ENCODE measurements at places on chromosomes 2 and 18. TPM values are rescaled to one million over a fixed set of nuclear protein-coding genes. Genes with fewer than 3 reads are reported as not detected.

DNA sequence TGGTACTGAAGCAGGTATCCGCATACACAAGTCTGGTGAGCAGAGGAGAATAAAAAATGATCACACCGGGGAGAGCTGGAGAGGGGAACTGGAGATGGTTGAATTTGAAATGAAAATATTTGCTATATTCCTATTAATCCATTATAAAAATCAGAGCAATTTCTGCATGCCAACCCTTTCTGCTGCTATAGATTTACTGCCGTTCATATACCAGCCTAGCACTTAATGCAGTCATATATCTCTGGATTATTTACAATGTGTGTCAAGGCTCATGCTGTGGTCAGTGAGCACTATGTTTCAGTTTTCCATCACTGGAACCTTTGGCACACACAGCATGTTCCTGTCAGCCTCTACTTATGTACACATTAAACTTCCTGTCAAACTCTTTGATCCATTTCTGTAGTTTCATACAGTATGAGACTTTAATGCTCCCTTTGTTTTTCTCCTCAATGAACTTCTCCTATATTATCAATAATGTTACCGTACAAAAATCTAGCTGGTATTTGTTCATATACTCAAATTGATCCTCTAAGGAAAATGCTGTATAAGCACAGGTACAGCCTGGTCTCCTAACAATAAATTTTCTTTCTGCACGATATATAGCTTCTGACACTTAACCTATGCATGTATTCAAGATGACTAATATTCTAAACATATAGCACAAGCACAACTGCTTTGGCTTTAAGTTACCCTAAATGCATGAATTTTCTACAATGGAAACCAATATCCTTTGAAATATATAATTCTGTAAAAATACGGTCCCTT is 36.7 kb downstream of the FANCL start:
- DNase-seq, result no peak

- DNase-seq, result no peak
These were observed 56.1 kb downstream of the NEDD4L start for GRCh38 chr18:58100154-58100553.

Gene SPP2
- not detected for polyA plus RNA-seq

DNA sequence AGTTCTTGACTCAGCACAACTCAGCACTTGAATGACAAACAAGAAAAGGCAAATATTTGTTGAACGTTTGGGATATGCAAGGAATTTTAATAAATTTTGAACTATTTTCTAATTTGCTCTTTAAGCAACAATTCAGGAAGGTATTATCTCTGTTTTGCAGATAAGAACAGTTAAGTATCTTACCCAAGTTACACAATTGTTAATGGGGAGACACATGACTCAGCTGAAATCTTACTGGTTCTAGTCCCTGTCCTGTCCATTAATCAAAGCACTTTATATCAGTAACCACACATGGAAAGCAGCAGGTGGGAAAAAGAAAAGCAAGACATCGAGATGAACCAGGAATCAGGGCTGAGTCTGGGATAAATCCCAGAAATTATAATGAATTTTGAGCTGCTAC is 493.9 kb upstream of the PIK3C3 start:
- DNase-seq, result no peak

Gene NCK2
- polyA plus RNA-seq, result 65.2 TPM

GRCh38 chr2:133273031-133273430 is 295.2 kb downstream of the NCKAP5 start:
- no peak for DNase-seq

- DNase-seq, result no peak
These were observed 109.1 kb downstream of the MYCN start for GRCh38 chr2:16049406-16049805.

Gene IL36G
- not detected for polyA plus RNA-seq

DNA sequence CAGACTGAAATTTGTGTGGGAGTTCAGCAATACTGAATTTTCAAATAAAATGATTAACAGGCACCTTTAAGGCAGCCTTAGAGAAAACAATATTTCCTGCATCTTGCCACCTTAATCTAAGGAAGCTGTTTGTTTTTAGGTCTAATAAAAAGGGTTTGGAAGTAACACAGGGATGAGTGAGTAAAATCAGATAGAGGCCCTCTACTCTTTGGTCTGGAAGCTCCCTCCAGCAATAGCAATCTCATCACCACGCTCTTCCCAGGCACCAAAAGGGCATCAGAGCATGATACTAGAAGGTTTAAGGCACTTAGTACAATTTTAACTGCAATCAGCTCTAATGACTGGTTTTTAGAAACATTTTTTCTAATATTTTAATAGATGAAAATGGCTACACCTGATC is 155.6 kb downstream of the VWC2L start:
- DNase-seq, result no peak

Gene NXPH2
- polyA plus RNA-seq, result 4.7 TPM

DNA sequence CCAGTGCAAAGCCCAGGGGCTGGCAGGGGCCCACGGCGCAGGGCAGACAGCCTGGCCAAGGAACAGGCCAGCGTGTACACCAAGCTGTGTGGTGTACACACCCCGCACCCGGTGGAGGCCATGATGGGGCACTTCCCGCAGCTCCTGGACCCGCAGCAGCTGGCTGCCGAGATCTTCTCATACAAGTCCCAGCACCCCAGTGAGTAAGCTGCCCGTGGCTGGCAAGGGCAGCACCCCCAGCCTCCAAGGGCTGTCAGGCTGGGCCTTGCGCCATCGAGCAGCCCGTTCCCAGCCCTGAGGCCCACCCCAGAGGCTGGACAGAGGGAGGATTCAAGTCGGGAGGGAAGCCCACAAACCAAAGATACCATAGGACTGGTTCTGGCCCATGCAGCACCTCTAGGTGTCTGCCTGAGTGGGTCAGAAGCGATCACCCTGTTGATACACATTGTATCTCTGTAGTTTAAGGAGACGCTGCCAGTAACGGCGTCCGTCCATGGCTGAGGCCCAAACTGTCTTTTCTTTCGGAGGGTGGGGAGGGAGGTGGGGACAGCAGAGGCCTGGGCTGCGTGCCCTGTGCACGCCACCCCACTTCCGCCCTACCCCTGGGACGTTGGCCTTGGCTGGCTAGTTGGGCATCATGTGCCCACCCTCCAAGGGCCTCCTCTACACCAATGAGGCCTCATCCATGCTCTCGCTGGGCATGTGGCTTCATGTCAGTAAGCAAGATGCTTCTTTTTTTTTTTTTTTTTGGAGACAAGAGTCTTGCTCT is 16.8 kb upstream of the MTERF4 start:
- no peak for DNase-seq

DNA sequence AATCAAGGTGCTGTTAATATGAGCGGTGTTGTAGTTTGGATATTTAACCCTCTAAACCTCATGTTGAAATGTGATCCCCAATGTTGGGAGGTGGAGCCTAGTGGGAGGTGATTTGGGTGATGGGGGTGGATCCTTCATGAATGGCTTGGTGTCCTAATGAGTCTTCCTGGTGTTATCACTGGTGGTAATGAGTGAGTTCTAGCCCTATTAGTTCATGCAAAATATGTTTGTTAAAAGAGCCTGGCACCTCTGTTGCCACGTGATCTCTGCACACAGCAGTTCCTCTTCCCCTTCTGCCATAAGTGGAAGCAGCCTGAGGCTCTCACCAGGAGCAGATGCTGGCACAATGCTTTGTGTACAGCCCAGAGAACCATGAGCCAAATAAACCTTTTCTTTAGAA is 158.4 kb downstream of the FMNL2 start:
- no peak for DNase-seq

DNA sequence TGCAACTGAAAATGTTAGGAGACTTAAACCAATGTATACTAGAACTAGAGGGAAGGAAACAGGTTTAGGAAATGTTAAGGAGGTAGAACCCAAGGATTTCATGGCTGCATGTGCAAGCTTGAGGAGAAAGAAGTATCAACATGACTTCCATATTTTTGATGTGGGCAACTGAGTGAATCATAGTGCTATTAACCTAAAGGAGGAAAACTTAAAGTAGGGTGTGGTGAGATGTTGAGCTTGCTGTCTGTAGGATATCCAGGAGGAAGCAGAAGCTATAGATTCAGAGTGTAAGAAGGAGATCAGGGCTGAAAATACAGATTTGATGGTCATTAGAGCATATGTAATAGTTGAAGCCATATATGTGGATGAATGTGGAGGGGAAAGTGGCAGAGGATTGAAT is 31.5 kb downstream of the NDC80 start:
- DNase-seq, result no peak

GRCh38 chr2:207243601-207244000 is 77.9 kb upstream of the KLF7 start:
- no peak for DNase-seq

Gene TRABD2A
- polyA plus RNA-seq, result 0.30 TPM

- no peak for DNase-seq
These were observed 230.0 kb upstream of the RASGRP3 start for GRCh38 chr2:33246432-33246831.

Gene MOGAT1
- 0.17 TPM for polyA plus RNA-seq

DNA sequence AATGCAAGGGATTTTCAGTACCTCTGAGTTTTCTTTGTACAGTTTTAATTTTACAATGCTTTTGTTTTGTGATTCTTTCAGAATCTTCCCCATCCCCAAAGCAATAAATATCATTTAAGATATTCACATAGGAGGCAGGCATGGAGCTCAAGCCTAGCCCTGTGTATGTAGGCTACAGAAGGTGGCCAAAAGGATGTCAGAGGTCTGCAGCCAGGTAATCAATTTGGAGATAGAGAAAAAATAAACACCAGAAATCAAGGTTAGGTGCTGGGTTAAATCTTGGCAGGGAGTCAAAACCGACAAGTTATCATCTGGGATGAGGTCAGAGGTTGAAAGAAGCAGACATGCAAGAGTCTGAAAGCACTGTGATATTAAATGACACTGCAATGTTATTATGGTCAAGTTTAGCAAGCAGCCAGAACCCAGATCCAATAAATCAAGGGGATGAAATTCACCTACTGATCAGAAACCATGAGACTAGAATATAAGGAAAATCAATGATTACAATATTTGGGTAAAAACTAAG is 45.1 kb upstream of the LRP1B start:
- no peak for DNase-seq

- no peak for DNase-seq
These were observed 21.1 kb upstream of the MALT1 start for GRCh38 chr18:58649966-58650816.

Gene ABCB11
- polyA plus RNA-seq, result 0.09 TPM

GRCh38 chr2:201915446-201915845 is 109.1 kb downstream of the CDK15 start:
- no peak for DNase-seq

Gene LRRTM1
- polyA plus RNA-seq, result 41.7 TPM

Gene EFR3B
- polyA plus RNA-seq, result 6.7 TPM

All from renal pelvis (tissue), 12 donors.